Activated T-helper 9 cell treated with anti-CD3 and anti-CD28 coated beads, Interleukin-2, amount 50 U/mL, for 16 hours (primary cell): ENCODE measurements at places on chromosomes 2 and 18.

GRCh38 chr18:46771141-46771540 is 14.3 kb upstream of the ST8SIA5 start:
- no peak for DNase-seq

DNA sequence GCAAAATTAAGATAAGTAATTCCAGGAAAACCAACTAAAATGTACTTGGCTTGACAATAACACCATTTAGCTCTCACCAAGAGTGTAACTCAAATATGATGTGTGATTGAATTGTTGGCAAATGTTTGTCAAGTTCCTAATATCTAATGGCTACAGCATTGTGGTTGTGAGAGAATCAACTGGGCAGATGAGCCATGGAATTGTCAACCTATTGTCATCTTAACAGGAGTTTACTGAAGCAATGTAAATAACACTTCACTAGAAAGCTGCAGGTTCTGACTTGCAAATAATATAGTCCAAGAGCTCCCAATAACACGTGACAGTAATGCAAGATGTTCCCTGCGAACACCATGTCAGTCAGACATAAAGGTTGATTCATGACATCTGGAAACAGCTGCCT is 495.2 kb upstream of the MEIS1 start:
- DNase-seq, result no peak

DNA sequence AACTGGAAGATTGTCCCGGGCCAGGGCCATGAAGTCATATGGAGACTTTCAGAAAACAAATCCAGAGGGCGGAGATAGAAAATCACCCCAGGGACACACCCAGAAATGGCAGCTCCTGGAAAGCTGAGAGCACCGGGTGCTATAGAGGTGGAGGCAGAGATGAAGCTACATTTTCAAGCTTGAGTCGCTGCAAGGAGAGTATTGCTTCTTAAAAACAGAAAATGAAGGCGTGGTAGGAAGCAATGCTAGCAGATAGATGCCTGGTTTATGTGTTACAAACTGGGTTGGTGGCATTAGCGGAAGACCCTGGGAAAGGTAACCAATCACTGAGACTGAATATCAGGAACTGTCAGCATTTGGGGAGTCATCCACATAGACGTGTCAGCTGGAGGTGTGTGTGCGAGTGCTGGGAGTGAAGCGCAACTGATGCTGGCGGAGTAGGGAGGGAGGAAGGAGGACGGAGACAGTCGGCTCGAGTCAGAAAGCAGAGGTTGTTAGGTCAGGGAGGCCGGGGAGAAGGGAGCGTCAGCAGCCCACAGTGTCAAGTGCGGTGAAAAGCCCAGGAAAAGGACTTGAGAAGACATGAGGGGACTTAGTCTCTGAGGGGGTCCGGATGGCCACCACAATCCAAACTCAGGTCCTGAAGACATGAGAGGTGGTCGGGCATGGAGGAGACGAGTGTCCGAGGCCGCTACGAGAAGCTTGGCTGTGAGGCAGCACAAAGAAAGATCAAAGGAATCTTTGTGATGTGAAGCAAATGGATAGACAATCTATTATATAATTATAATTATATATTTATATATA is 45.4 kb downstream of the C18orf63 start:
- DNase-seq, result no peak

GRCh38 chr2:143717053-143717452 is 587.8 kb downstream of the ARHGAP15 start:
- DNase-seq, result no peak
